ENCODE measurements at places on chromosomes 1 and 21. TPM values are rescaled to one million over a fixed set of nuclear protein-coding genes. Genes with fewer than 3 reads are reported as not detected.

TSPAN2 gene
- 0.87 TPM for total RNA-seq

LCE1C gene
- total RNA-seq, result not detected

ATP1A2 gene
- not detected for total RNA-seq

MCOLN2 gene
- total RNA-seq, result not detected

PTPRF gene
- total RNA-seq, result 59.9 TPM

BMP8B gene
- total RNA-seq, result under 0.01 TPM

CELA3A gene
- total RNA-seq, result not detected

TSHB gene
- total RNA-seq, result not detected

BTF3L4 gene
- 28.1 TPM for total RNA-seq

FCRL6 gene
- total RNA-seq, result not detected

UBR4 gene
- 71.4 TPM for total RNA-seq

SLAMF6 gene
- not detected for total RNA-seq

TMEM63A gene
- 4.1 TPM for total RNA-seq

OSCP1 gene
- 4.2 TPM for total RNA-seq

ZYG11A gene
- total RNA-seq, result under 0.01 TPM

LDLRAP1 gene
- total RNA-seq, result 13.1 TPM

ATP1A4 gene
- total RNA-seq, result not detected

PALMD gene
- total RNA-seq, result 30.3 TPM

CDK18 gene
- total RNA-seq, result 0.44 TPM

CYP4A22 gene
- not detected for total RNA-seq

CCT8 gene
- total RNA-seq, result 200 TPM

FAM72C gene
- total RNA-seq, result 0.20 TPM

PCP4L1 gene
- total RNA-seq, result not detected

KLF17 gene
- not detected for total RNA-seq

FAM89A gene
- total RNA-seq, result 23.5 TPM

SH2D5 gene
- 0.20 TPM for total RNA-seq

TRAF3IP3 gene
- total RNA-seq, result not detected

SMIM34 gene
- not detected for total RNA-seq

RIPK4 gene
- under 0.01 TPM for total RNA-seq

PLEKHA6 gene
- total RNA-seq, result 0.65 TPM

GJB5 gene
- total RNA-seq, result not detected

CD52 gene
- not detected for total RNA-seq

FCRLA gene
- not detected for total RNA-seq

G0S2 gene
- 0.20 TPM for total RNA-seq

SPATA1 gene
- 0.22 TPM for total RNA-seq

C1QC gene
- total RNA-seq, result not detected

FAM3B gene
- total RNA-seq, result not detected

HAO2 gene
- not detected for total RNA-seq

KCNK1 gene
- total RNA-seq, result under 0.01 TPM

BGLAP gene
- total RNA-seq, result under 0.01 TPM

C1orf141 gene
- not detected for total RNA-seq

HSD3B1 gene
- not detected for total RNA-seq

CRYBG2 gene
- total RNA-seq, result not detected

CCDC190 gene
- under 0.01 TPM for total RNA-seq

OR2L5 gene
- not detected for total RNA-seq

KLHDC9 gene
- 0.99 TPM for total RNA-seq

RAB13 gene
- total RNA-seq, result 36.8 TPM

Data from lung microvascular endothelial cell (primary cell).